ENCODE measurements at places on chromosomes 12 and 14. TPM values are rescaled to one million over a fixed set of nuclear protein-coding genes. Genes with fewer than 3 reads are reported as not detected.

Gene KRT5
- total RNA-seq: not detected

Gene MYH7
- total RNA-seq: not detected

Gene GYS2
- not detected for total RNA-seq

Gene RAB15
- total RNA-seq: 3.8 TPM

Gene LBHD2
- not detected for total RNA-seq

Gene LIN7A
- total RNA-seq: 6.6 TPM

Gene GPR132
- total RNA-seq: 0.16 TPM

Gene FRS2
- 67.0 TPM for total RNA-seq

Gene OR6C3
- total RNA-seq: not detected

Gene PMCH
- 0.27 TPM for total RNA-seq

Gene SOAT2
- not detected for total RNA-seq

Gene TSPAN19
- not detected for total RNA-seq

Gene PTPRB
- total RNA-seq: 3.6 TPM

Gene GUCY2C
- not detected for total RNA-seq

Gene ARMH4
- 4.2 TPM for total RNA-seq

Gene SLC7A7
- 2.5 TPM for total RNA-seq

Gene ERP27
- not detected for total RNA-seq

Gene CACNB3
- total RNA-seq: 16.1 TPM

Gene TRIM9
- total RNA-seq: 1.6 TPM

Gene FLRT2
- total RNA-seq: 72.3 TPM

Gene STAC3
- total RNA-seq: 3.8 TPM

Gene KRT77
- total RNA-seq: not detected

Gene PIP4K2C
- total RNA-seq: 12.4 TPM

Gene NID2
- total RNA-seq: 146 TPM

Gene AMN
- not detected for total RNA-seq

Measured in fibroblast of the aortic adventitia (primary cell).